ENCODE measurements at places on chromosomes 1 and 21.
A peak's percentile ranks its signal among the peaks of the same experiment; 100 is the strongest.

GRCh38 chr21:23633447-23633940, 1973.8 kb downstream of the MRPL39 start:
- no peak for DNase-seq

DNA sequence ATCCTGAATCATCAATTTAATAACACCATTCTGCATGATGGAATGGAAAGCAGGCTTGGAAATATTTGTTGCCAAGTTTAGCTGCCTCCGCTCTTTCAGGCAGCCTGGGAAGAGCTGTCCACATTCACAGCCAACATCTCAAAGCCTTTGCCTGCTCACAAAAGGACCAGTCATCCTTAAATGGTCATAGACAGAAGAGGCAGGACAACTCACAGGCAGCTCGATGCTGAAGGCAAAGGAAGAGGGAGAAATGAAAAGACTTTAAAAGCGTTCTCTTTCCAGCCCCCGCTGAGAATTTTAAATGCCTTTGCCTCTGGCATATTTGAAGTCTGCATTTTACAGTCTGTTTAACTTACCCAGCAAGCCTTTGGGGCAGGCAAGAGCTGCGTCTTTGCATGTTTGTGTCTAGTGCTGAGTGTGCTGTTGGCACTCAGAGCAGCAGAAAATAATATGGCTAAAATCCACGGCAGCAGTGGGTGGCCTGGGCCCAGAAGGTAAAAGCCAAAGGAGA, 68.9 kb downstream of the NMNAT2 start:
- no peak for DNase-seq

DNA sequence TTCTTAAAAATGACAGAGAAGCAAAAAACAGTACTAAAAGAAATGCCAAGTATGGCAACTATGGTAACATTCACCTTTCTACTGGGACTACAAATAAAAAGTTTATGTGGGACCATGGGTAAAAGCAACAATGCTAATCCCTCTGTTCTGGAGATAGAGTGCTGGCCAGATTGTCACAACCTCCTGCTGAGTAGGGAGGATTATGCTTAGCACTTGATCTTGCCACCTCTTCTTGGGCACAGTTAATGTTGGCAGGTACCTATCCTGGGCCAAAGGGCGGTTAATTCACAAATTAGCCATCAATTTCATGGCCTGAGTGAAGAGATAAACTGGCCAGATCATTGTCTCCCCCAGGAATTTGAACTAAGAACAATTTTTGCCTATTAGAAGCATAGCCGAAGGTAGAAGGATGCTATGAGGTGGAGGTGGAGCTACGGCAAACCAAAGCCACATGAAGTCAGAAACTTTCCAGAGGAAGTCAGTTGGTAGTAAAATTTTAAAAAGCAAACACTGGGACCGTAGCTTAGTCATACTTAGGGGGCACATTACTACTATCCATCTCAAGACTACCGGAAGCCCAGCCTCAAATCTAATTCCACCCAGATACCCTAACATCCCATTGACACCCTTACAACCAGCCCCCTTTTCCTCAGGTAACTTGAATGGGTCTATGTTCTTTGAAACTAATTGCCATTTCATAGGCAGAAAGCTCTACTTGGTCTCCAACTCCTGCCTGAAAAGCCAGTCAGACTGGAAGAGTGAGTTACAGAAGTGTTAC, 2.7 kb downstream of the SCYL3 start:
- DNase-seq: peak; percentile 27

GRCh38 chr1:30397576-30397975, 325.8 kb downstream of the MATN1 start:
- no peak for DNase-seq

DNA sequence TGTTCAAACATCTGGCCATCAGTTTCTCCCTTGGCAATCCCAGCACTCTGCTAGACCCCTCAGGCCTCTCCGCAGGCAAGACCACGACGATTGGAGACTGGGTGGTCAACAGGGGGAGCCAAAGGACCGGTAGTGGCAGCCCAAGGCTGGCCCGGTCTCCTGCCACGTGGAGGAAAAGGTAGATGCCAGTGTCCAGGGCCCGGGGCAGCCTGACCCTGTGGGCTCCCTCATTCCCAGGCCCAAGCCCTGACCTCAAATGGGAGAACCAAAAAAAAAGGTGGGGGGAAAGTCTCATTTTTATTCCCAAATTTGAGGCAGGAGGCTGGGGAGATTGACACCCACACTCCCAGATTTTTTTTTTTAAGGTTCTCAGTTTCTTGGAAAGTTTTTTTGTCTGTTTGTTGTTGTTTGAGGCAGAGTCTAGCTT, 24.8 kb downstream of the S100A6 start:
- DNase-seq: peak; percentile 81

DNA sequence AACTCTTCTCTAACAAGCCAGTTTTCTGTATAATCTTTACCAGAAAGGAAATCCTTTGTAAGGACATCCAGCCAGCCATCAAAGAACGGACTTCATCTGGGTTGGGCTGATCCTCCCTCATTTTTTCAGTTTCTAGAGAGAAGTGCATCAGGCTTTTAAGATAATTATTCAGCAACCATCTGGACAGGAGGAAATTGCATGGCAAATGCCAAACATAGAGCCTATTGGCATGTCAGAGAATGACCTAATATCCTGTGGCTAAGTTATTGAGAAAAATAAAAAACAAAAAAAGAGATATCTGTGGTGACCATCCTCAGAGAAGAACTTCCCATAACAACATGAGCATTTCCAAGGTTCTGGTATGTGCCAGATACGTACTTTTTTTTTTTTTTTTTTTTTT, 74.9 kb upstream of the BEND5 start:
- DNase-seq: no peak

GRCh38 chr21:34311561-34312330, 52.1 kb upstream of the KCNE2 start:
- DNase-seq: no peak

DNA sequence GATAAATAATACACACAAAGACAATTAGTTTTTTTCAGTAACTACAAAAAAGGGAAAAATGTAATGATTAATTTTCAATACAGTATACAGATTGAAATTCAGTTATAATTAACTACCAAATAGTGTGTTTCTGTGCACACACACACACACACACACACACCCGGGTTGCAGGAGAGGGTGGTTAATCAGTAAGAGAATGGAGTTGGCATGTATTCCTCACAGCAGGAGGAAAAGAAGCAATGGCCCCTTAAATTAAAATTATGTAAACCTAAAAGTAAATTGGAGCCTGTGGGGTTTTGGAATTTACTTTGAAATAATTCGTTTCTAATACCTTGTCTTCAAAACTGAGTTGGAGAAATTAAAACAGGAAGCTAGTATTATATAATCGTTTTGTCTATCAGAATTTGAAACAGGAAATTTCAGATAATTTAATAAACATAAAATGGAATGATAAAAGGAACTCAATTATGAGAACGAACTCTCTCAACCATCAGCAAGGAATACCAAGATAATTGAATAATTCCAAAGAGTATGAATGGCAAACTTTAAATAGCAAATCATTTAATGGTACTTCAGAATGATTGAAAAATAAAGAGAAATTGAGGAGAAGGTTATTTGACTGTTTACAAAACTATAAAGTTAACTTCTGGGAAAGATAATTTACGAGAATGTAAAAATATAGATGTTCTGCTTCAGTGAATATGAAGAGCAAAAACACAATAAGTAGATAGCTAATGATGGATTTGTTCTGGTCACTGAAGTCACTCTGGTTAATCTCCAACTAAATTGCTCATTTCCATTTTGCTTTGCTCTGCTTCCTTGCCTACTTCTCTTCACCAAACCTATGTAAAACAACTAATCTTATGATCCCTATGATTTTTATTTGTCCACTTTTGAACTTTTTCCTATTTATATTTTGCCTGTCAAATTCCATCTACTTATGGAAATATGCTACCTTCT, 547.9 kb upstream of the ZP4 start:
- no peak for DNase-seq

- no peak for DNase-seq
Observed at GRCh38 chr1:7839526-7839925, 13.3 kb downstream of the UTS2 start.

- no peak for DNase-seq
Observed at GRCh38 chr1:232987046-232987773, 36.8 kb downstream of the NTPCR start.

DNA sequence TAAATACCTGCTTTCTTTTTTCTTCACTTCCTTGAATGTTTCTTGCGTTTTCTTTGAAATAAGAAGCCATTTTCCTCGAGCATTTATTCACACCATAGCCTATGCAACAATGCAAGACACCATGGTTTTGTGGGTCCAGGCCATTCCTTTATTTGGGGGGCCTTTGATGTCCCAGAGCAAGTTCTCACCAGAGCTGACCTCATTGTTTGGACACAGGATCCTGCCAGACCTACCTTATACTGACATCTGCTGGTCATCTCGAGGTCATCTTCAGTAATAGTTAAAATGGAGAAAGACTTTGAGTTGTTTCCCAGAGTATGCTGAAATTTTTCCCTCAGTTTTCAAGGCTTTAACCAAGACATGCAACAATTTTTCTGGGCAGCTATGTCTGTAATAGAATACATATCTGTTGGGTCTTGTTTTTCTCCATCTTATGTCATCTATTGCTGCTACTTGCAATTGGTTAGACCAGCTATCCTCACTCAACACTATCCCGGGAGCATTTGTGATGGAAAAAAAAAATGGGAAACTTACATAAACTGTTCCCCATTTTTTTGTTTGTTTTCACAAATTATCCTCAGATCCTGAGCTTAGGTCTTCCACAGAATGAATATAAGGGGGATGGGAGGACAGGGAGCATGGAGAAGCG, 34.0 kb upstream of the BACE2 start:
- peak; percentile 17 for DNase-seq

- no peak for DNase-seq
Observed at GRCh38 chr1:11169202-11169601, 20.0 kb upstream of the ANGPTL7 start.

GRCh38 chr1:184387069-184387475, 243 bp downstream of the C1orf21 start:
- DNase-seq: no peak

- DNase-seq: no peak
Observed at GRCh38 chr1:232968965-232969364, 18.6 kb downstream of the NTPCR start.

- no peak for DNase-seq
Observed at GRCh38 chr21:26965907-26966581, 844 bp downstream of the ADAMTS5 start.

DNA sequence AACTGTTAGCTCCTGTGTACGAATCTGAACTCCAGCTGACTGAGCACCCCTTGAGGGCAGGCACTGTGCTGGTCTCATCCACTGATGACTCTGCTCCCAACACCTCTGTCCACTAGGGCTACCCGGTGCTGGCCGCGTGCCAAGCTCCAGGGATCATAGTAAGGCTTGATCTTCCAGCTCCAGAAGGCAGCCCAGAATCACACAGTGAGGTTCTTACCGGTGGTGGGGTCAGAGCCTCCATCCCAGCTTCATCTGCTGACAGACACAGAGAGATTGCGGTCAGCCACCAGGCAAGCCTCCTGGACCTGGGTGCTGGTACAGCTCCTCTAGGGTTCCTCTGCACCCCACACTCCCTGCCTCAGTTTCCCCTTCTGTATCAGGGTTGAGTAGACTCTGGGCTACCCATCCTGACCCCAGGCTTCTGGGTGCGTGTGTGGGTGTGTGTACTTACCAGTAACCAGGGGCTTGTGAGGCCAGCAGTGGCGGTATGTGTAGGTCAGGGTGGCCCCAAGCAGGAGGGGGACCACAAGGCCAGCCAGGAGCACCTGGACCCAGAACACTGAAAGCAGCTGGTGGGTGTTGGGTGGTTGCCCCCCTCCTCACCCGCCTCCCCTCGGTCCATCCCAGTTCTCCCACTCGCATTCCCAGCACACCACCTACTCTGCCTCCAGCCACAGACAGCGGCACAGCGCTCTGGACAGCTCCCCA, 3.4 kb downstream of the TNFRSF25 start:
- DNase-seq: no peak

DNA sequence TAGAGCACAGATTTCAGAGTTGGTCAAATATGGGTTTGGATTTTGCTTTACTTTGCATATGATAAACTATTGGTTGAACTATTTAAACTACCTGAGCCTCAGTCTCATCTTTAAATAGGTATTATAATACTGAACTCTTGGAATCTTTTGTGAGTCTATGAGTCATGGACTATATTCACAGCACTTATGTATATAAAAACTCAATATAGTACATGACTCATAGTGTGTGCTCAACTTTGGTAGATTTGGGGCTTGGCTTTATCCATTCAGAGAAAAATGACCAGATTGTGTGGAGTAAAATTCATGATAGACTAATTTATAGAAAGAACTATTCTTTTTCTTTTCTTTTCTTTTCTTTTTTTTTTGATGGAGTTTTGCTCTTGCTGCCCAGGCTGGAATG, 28.7 kb downstream of the FCRL3 start:
- DNase-seq: no peak

Measured in B cell (primary cell).